SW480 (cell line): ENCODE measurements at places on chromosomes 7 and 10.
A peak's percentile ranks its signal among the peaks of the same experiment; 100 is the strongest.

GRCh38 chr7:159152816-159153215 is 8.1 kb upstream of the VIPR2 start:
- DNase-seq, result no peak

GRCh38 chr10:11018432-11018841 is 765 bp downstream of the CELF2 start:
- DNase-seq, result no peak

- peak; percentile 95 for DNase-seq
Measured at GRCh38 chr7:47763063-47763974, 181.4 kb upstream of the TNS3 start.

GRCh38 chr10:30705625-30706149 is 76.1 kb upstream of the LYZL2 start:
- DNase-seq, result no peak

DNA sequence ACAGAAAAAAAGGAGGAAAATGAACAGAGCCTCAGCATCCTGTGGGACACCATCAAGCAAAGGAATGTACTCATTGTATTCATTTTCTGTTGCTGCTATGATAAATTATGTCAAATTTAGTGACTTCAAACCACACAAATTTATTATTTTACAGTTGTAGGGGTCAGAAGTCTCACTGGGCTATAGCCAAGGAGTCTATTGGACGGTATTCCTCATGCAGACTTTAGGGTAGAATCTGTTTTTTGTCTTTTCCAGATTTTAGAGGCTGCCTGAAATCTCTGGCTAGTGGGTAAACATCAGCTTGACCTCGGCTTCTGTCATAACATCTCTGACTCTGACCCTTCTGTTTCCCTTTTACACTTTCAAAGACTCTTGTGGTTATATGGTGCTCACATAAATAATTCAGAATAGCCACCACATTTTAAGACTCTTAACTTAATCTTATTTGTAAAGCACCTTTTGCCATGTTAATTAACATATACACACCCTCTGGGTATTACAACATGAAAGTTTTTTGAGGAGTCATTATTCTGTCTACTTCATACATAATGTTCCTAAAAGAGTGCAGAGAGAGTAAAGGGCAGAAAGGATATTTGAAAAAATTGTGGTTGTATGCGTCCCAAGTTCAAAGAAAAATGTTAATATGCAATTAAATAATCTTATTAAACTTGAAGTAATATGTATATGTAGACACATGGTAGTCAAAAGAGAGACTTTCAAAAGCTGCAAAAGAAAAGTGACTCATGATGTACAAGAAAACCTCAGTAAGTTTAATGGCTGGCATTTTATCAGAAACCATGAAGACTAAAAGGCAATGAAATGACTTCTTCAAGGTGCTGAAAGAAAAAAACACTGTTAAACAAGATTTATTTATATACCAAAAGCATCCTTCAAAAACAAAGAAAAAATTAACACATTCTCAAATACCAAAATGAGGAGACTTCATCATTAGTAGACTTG is 70.8 kb upstream of the MEOX2 start:
- DNase-seq, result no peak
